Hematopoietic multipotent progenitor cell treated with erythropoietin and hydrocortisone succinate and interleukin-3 and kit ligand, for 4 days (in vitro differentiated cells): ENCODE measurements at places on chromosomes 1 and 21.

GRCh38 chr1:229993894-229994293 is 73.1 kb upstream of the GALNT2 start:
- no peak for DNase-seq

DNA sequence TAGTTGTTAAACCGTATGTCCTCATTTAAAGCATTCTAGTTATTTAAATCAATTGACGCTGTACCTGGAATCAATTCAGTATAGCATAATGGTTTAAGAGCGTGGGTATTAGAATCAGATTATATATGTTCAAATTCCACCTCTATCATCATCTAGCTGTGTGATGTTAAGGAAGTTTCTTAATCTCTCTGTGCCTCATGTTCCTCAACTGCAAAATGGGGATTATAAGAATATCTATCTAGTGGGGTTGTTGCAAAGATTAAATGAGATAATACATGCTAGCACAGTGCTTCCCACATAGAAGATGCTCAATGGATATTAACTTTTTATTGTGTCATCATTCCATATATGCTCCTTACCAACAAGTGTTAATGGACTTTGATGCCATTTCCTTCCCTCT is 16.0 kb downstream of the MIXL1 start:
- DNase-seq: no peak

DNA sequence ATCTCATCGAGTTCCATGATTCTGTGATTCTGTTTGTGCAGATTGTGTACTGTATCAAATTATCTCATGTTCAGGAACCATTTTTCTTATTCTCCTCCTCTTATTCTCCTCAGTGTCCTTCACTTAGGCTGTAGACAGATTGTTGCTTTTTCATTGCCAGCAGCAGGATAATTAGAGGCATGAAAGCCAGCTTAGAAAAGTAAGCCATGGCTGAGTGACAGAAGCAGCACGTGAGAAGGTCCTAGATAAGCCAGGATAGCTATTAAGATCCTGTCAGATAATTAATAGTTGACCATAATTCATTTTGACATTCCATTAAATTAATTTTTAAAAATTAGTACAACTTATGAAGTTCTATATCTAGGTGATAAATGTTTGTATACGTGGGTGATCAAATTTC is 60.8 kb upstream of the PRKACB start:
- DNase-seq: no peak

- no peak for DNase-seq
Measured at GRCh38 chr1:28394136-28394535, 24.6 kb downstream of the PHACTR4 start.

GRCh38 chr1:84677415-84678099 is 12.7 kb downstream of the SSX2IP start:
- DNase-seq: no peak

- peak; percentile 41 for DNase-seq
Measured at GRCh38 chr1:40363721-40364120, 9.8 kb upstream of the SMAP2 start.

GRCh38 chr1:19758227-19758830 is 41.4 kb downstream of the TMCO4 start:
- DNase-seq: no peak

DNA sequence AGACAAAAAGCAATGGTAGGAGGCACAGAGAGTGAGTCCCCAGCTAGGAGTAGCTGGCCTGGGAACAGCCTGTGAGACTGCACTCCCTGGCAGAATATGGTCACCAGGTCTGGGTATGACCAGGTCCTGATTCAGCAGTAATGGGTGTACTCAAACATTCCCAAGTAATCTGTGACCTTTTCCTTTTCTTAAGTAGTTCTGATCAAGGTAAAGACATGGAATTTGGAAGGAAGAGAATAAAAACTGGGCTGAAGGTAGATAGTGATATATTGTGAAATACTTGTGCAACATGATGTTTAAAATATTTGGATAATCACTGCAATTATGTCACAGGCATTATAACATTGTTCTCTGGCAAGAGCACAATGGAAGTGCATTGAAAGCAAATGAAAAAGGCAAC is 147.2 kb upstream of the DPYD start:
- no peak for DNase-seq

DNA sequence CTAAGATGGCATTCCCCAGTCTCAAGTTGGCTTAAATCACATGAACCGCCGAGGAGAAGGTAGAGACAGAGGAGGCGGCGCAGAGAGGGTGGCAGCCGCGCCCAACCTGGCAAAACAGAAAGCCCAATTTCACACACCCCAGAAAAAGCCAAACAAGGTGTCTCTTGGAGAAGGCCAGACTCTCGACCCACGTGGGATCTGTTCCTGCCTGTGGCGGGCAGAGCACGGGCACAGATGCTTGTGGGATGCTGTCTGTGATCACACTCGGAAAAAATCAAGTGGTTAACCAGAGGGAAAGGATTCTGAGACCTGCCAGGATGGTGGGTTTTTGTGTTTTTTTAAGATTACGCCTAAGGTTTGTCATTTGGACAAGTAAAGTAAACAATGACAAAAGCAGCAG is 80.7 kb downstream of the MRPL37 start:
- no peak for DNase-seq

- DNase-seq: no peak
Measured at GRCh38 chr1:109750920-109751319, 10.1 kb upstream of the GSTM3 start.

DNA sequence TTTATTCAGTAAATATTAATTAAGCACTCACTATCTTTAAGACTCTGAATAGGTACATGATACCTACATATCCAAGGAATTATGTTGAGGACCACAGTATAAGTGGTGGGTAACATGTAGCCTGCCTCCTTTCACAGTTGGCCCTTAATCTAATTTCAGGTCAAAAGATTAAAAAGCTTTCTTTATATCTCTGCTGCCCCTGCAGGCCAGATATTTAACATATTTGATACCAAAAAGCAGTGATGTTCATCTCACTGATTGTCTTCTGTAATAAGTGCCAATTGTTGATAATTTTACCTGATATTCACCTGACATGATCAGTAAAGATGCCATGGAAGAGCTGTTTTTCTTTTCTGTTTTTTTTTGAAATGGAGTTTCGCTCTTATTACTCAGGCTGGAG is 36.5 kb downstream of the RLF start:
- DNase-seq: peak; percentile 38

- peak; percentile 70 for DNase-seq
Measured at GRCh38 chr1:85992791-85993190, 163.8 kb downstream of the COL24A1 start.

DNA sequence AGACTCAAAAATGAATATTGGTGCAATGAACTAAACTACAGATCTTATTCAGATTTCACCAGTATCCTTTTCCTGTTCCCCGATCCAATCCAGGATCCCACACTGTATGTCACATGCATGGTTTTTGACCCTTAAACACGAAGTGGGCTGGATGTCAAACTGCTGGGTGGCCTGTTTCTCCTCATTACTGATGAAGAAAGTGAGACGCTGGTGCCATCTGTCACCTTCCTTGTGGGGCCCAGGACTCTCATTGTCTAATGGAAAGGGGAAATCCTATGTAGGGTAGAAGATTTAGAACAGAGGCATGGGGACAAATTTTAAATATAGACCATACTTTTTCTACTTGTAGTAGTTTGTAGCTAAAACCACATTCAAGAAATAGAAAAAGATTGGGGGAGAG is 56.2 kb downstream of the DISC1 start:
- no peak for DNase-seq

DNA sequence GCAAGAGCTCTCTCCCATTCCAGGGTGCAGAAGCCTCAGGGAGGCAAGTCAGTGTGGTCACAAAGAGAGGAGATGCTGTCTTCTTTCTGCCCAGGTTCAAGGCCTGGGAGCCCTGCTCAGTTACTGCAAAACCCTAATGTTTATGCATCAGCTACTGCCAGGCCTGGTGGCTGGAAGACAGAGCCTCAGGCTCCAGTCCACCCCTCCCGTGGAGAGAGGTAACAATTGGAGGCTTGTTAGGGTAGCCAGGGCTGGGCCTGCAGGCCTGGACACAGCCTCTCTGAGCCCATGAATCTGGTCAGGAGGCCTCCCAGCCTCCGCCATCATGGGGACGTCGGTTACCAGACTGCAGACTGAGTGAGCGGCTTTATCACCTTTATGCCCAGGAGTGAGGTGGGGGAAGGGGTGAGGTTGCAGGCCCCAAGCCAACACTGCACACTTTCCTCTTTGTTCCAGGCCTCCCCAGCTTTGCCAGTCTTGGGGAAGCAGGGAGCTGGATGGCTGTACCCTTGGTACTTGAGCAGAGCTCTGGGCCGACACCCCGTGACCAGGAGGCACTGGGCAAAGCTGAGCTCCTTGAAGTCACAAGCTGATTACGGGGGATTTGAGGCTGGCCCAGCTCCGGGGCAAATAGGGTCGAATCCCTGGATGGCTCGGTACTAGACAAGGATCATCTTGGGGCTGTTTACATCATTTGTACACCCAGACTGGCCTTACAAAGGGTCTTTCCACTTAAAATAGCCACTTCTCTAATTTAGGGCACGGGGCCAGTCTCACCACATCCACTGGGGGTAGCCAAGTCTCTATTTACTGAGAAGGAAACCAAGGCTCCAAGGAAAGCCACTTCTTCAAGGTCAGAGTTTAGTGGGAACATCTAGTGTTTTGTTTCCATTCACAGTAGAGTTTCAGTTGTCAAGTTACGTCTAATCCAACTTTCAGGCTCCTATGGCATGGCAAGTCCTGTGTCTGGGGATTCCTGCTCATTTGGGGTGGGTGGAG is 5.2 kb downstream of the SLC2A1 start:
- DNase-seq: no peak

DNA sequence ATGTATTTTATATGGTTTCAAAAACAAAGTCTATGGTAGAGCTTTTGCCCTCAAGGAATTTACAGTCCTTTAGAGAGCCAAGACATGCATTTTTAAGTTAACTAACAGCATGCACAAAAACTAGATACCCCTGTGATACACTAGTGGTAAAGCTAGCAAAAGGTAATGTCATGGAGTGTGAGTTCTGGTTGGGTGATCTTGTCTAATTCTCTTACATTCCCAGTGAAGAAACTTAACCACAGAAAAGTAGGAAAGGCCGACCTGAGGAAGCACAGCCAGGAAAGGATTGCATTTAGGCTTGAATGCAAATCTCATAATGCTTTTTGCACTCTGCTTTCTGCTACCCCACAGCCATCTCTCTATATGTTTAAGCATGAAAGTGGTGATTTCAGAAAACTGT is 202.2 kb downstream of the ROR1 start:
- no peak for DNase-seq

- DNase-seq: no peak
Measured at GRCh38 chr21:38493549-38494250, 4.6 kb downstream of the ERG start.

GRCh38 chr1:61426254-61426653 is 298.7 kb downstream of the TM2D1 start:
- no peak for DNase-seq
